A549 treated with DMSO at 1 μM for 4 hours (cell line): ENCODE measurements at places on chromosomes 12 and 14. TPM values are rescaled to one million over a fixed set of nuclear protein-coding genes. Genes with fewer than 3 reads are reported as not detected.

ZBTB42 gene
- total RNA-seq = 2.5 to 3.7 TPM (median 3.0 TPM) in 5 replicates

KERA gene
- total RNA-seq = not detected in 5 replicates

TMEM121 gene
- total RNA-seq = 2.7 to 9.5 TPM (median 7.3 TPM) in 5 replicates

CCDC38 gene
- total RNA-seq = 0.09 to 0.24 TPM (median 0.19 TPM) in 4 of 5 replicates, not detected in the other

TEP1 gene
- 10.0 to 11.9 TPM (median 10.7 TPM) in 5 replicates for total RNA-seq

SLC6A13 gene
- total RNA-seq = 0.22 to 0.61 TPM (median 0.39 TPM) in 5 replicates

RPL10L gene
- not detected in 5 replicates for total RNA-seq

NID2 gene
- total RNA-seq = 15.1 to 22.0 TPM (median 19.6 TPM) in 5 replicates

GPR132 gene
- 0.41 to 0.71 TPM (median 0.67 TPM) in 5 replicates for total RNA-seq

ERP27 gene
- total RNA-seq = not detected in 5 replicates

PLA2G1B gene
- total RNA-seq = not detected in 5 replicates

GLIPR1L1 gene
- total RNA-seq = not detected in 5 replicates

IL22 gene
- total RNA-seq = not detected in 5 replicates
